ENCODE measurements at places on chromosomes 6 and 20.

- DNase-seq = no peak
Measured at GRCh38 chr20:22464312-22465003, 119.9 kb downstream of the FOXA2 start.

- DNase-seq = no peak
Measured at GRCh38 chr6:152170702-152171667, 363.5 kb downstream of the ESR1 start.

DNA sequence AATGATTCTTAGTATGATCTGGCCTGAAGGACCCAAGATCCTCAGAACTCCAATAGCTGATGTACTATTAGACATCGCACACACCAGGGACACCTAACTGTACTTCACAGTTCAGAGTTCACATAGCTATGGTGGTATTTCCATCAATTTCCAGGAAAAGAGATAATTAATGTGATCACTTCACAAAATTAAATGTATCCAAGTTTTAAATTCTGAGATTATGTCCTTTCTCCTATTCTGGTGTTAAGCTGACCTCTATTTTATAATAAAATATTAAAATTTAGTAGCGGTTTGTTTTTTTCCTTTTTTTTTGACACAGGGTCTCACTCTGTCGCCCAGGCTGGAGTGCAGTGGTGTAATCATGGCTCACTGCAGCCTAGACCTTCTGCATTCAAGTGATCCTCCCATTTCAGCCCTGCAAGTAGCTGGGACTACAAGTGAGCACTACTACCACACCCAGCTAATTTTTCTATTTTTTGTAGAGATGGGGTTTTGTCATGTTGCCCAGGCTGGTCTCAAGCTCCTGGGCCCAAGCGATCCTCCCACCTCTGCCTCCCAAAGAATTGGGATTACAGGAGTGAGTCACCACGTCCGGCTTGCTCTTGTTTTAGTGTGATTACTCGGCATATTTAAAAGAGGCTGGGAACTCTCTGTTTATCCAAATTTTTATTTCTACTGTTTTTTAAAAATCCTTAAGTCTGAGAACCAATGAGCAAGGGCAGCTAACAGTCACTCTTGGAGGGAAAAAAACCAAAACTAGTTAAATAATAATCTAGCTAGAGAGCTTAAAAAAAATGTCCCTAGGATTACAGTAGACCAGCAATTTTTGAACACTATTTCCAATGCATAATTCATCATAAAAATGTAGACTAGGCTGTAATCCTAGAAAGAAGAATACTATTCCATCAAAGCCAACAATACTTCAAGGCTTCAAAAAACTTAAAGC lies 16.0 kb downstream of the KIF13A start:
- no peak for DNase-seq

DNA sequence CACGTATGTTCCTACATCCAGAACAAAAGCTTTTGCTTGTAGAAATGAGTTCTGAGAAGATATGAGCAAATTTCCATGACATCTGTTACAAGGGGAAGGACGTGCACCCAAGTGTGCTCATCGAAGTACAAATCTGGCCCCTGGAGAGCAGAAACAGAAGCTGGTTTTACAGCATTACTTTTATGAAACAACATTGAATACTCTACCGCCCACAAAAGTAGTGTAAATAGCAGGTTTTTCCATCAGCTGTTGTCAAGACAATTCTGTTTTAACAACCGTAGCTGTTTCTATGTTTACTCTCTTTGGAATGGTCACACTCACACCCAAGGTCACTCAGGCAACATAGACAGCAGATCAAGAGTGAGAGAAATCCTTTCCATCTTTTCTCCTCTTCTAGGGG lies 114.2 kb upstream of the SSTR4 start:
- DNase-seq = no peak

GRCh38 chr6:54014440-54014839 lies 96.8 kb upstream of the MLIP start:
- no peak for DNase-seq

DNA sequence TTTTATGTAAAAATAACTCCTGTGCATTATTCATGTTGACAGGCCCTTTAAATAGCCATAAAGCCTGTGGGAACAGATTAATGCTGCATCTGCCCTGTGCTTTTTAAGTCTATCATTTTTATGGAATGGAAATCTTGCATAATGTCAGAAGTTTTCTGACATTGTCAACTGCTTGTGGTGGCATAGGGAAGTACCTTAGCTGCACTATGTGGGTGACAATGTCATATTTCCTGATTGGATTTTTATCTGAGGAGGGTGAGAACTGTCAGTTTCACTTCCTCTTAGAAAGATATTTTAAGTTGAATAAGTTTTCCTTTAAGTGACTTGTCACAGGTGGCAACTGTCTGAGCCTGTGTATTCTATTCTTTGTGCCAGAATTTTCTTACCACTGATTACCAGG lies 267.9 kb downstream of the PLCB1 start:
- no peak for DNase-seq

GRCh38 chr6:84553527-84553926 lies 210.9 kb downstream of the TBX18 start:
- no peak for DNase-seq

- no peak for DNase-seq
Measured at GRCh38 chr6:136987526-136987925, 57.2 kb downstream of the IL20RA start.

- no peak for DNase-seq
Measured at GRCh38 chr20:45783656-45784294, 7.9 kb downstream of the WFDC3 start.

DNA sequence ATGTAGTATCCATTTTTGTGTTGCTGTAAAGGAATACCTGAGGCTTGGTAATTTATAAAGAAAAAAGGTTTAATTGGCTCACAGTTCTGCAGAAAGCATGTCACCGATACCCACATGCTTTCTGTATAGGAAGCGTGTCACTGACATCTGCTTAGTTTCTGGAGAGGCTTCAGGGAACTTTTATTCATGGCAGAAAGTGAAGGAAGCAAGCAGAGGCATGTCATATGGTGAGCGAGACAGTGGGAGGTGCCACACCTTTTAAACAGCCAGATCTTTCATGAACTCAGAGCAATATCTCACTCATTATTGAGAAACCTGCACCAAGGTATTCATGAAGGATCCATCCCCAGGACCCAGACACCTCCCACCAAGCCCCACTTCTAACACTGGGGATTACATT lies 3.5 kb downstream of the SUMO4 start:
- DNase-seq = no peak

DNA sequence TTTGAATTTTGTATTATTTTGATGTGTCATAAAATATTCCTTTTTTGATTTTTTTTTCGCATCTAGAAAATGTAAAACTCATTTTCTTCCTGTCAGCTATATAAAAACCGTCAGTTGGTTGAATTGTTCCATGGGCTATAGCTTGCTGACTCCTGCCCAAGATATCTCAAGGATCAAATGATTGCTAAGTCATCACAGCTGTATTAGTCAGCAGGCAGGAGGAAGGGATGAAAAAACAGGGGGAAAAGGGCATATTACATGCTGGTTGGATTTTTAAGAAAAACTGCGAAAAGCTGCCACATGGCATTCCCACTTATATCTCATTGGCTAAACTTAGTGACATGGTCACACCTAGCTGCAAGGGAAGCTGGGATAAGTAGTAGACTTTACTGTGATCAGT lies 569.9 kb downstream of the BCKDHB start:
- no peak for DNase-seq

GRCh38 chr6:108107102-108107501 lies 32.6 kb upstream of the OSTM1 start:
- no peak for DNase-seq

DNA sequence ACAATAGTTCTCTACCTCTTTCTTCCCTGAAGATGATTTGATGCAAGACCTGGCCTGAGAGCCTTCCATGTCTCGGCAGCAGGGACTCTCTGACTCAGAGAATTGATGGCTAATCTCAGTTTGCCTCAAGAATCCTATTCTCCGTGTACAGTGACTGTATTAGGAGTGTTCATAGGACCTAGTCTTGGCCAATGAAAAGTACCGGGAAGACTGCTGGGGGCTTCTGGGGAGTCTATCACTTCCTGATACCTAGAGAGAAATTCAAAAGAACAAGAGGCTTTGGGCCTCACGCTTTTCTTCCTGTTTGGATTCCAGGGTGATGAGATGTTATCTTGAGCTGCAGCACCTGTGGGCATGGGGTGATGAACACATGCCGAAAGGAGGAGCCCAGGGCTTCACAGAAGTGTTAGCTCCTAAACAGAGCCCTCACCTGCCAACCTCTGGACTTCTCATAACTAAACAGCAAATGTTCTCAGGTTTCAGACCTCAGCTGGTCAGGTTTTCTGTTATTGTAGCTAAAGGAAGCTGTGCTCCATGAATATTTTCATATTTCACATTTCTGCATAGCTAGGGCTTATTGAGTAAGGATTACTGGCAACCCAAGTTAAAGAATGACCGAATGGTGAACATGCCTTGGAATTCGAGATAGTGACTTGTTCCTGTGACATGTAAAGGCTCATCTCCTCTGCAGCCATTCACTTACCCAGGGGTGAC lies 323.1 kb upstream of the AGPAT4 start:
- no peak for DNase-seq

DNA sequence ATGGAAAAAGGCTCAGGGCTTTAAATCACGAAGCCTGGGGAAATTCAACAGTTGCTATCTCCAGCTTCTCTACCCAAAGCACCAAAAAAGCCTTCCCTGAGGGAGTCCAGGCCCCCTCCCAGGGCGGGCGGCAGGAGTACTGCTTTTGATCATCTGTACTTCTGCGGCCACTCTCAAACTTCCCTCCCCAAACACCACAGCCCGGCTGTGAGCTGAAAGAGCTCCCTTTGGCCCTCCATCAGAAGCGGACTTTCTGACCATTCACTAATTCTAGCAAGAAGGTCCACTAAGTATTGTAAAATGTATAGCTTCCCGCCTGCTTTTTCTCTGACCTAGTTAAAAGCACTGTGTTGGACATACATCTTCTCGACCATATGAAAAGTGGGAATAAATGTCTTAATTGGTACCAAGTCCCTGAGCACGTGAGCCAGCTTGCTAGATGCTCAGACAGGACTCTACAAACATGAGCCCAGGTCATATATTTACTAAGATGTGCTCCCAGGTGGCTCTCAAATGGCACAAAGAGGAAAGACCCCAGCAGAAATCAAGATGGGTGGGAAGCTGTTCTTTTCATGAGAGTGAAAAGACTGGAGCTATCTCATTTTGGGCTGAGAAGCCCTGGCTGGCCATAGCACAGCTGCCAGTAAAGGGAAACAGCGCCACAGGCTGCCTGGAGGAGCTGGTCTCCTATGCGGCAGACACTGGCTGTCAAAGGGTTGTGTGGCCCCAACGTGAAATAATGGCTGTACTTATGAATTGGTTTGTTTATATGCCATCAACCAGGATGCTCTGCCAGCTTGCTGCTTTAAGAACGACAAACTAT lies 58.6 kb downstream of the GFOD1 start:
- DNase-seq = no peak

DNA sequence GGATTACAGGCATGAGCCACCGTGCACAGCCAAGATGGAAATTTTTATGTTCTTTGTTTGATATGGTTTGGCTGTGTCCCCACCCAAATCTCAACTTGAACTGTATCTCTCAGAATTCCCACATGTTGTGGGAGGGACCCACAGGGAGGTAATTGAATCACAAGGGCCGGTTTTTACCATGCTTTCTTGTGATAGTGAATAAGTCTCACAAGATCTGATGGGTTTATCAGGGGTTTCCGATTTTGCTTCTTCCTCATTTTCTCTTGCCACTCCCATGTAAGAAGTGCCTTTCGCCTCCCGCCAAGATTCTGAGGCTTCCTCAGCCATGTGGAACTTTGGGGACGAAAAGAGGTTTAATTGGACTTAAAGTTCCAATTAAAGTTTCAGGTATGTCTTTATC lies 14.6 kb downstream of the EEF1A1 start:
- no peak for DNase-seq

- no peak for DNase-seq
Measured at GRCh38 chr6:112935402-112936078, 588.4 kb downstream of the RFPL4B start.

GRCh38 chr6:20837189-20837588 lies 302.9 kb downstream of the CDKAL1 start:
- DNase-seq = no peak

- DNase-seq = no peak
Measured at GRCh38 chr20:37872161-37872560, 30.8 kb upstream of the VSTM2L start.

DNA sequence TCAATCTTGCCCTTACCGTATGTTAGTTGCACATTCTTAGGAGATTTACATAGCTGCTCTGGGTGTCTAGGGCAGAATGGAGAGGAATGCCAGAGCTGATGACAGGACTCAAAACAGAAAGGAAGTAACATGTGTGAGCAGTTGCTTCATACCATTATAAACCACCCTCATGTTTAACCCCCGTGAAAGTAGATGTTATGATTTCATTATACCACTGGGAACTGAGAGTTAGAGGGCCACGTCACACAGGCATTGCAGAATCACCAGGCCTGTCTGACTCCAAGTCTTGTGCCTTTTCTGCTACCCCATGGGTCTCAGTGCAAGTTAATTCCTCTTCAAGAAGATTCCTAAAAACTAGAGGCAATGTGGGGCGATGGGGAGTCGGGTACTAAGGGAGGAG lies 23.5 kb upstream of the SIM1 start:
- no peak for DNase-seq

- DNase-seq = no peak
Measured at GRCh38 chr6:9159051-9159450, 723.7 kb upstream of the SLC35B3 start.

DNA sequence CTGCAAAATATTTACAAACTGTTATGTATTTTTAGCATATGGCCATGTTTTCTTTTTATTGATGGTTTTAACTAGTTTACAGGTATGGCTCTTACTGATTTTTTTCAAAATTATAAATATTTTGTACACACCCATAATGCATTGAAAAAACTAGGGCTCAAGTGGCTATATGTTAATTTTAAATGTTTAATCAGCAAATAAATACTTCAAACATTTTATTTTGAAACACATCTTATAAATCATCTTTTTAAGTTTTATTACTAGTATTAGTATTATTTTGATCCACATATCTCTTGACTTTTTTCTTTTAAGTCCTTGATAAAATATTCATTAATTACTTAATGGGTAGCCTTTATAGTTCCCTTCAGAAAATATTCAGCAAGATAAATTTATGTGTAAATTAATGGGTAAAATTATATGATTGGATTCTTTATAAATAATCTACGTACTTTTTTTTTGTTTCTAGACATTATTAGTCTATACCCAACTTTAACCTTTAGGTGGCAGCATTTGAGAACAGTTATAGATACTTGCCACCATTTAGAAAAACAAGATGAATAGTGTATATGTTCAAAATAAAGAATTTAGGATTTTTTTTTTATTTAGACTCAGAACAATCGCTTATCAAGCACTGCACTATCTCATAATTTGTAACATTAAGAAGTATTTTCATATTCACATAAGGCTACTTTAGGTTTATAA lies 241.9 kb downstream of the ADGRB3 start:
- DNase-seq = no peak

- no peak for DNase-seq
Measured at GRCh38 chr6:31718265-31718664, 3.1 kb downstream of the LY6G6D start.

Measured in ecto neural progenitor cell (in vitro differentiated cells).